HepG2 (cell line): ENCODE measurements at places on chromosomes 1 and 21. TPM values are rescaled to one million over a fixed set of nuclear protein-coding genes. Genes with fewer than 3 reads are reported as not detected.

DNA sequence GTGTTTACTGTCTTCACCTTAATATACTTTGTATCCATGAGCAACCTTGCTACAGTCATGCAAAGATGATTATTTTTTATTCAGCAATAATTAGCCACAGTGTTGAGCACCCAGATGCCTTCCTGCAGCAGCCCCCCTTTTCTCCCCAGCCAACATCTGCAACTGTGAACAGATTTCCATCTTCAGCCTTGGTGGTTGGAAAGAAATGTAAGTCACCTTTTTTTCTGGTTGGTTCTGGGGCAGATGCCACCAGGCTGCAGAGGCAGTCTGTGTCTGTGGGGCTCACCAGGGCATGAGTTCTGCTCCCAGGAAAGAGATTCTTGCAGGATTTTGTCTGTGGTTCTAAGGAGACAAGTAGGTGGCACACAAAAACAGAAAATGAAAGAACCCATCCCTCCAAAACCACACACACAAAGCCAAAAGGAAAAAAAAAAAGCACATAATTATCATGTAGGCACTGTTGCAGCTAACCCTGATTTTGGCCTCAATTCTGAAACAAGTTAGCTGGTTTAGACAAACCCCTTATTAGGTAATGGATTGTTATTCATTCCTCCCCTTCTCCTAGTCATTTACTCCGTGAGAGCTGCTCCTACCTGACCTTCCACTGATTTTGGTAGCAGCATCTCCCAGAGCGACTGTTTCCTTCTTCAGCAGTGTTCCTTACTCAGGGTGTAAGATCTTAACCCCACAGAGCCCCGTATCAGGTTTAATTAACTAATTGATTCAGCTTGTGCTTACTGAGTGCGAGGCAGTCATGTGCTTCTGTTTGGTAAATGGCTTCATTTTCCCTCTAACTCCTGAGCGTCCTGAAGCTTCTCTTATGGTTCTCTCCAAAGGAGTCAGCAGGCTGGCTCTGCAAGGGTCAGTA, 36.5 kb downstream of the GALNT2 start:
- DNase-seq = no peak

DNA sequence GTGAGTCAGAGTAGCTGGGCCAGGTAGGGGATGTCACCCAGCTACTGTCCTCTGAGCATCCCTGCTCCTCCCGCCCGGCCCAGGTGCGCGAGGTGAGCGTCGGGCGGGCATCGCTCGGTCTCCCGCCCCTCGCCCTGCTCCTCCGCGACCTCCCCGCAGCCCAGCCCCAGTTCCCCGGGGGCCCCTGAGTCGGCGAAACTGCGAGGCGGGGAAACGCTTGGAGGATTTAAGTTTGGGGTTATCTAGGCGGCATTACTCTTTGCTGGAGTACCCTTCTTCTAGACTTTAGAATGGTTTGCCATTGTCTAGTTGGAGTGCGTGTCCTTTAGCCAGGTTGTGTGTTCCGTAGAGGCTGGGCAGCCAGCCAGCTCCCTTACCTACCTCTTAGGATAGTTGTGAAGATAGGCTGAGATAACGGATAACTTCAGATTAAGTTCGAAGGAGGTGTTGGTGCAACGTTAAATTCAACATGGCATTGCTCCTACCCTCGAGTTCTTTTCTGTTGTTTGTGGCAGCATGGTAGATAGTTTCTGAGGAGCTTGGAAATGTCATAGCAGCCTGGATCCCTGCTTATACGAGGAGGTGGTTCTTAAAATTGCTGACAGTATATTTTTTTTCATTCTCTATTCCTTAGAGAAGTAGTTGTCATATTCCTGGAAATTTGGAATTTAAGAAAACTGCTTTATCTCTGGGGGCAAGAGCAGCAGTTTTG, 697 bp downstream of the AGO3 start:
- DNase-seq = peak; percentile 3

GRCh38 chr21:35201288-35201687, 152.2 kb upstream of the RUNX1 start:
- no peak for DNase-seq

DNA sequence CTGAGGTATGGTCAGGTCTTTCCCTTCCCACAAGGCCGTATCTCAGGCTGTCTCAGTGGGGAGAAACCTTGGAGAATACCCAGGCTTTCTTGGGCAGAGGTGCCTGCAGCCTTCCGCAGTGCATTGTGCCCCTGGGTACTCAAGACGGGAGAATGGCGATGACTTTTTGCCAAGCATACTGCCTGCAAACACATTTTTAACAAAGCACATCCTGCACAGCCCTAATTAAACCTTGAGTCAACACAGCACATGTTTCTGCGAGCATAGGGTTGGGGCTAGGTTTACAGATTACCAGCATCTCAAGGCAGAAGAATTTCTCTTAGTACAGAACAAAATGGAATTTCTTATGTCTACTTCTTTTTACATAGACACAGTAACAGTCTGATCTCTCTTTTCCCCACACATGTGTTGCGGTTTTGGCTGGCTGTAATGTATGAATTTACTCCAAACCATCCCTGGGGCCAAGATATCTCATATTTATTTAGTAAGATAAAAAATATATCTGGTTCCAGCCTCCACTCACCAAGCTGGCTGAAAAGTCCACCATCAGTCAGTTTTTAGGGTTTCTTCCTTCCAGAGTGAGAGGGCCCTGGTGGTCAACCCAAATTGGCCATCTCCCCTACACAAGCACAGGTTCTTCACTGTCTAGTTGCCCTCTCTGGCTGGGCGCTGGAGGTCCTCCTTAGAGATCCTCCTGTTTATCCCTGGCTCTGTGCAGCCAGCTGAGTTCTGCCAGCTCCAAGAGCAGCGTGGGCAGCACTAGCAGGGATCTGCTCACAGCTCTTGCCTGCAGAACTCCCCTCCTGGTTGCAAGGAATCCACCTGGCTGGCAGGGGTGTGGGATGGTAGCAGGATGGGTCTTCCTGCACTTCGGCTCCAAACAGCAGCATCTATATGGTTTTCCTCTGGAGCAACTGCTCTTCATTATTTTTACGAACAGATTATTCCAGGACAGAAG, 2.6 kb downstream of the FAAH start:
- no peak for DNase-seq

GRCh38 chr1:192436441-192437078, 119.8 kb downstream of the RGS21 start:
- DNase-seq = no peak

S100A2 gene
- 1.2 and 1.4 TPM in 2 replicates for total RNA-seq

PPIAL4G gene
- not detected in 2 replicates for total RNA-seq
